ENCODE measurements at places on chromosomes 3 and 15.

GRCh38 chr3:137509354-137510045 lies 254.6 kb upstream of the SOX14 start:
- no peak for DNase-seq

DNA sequence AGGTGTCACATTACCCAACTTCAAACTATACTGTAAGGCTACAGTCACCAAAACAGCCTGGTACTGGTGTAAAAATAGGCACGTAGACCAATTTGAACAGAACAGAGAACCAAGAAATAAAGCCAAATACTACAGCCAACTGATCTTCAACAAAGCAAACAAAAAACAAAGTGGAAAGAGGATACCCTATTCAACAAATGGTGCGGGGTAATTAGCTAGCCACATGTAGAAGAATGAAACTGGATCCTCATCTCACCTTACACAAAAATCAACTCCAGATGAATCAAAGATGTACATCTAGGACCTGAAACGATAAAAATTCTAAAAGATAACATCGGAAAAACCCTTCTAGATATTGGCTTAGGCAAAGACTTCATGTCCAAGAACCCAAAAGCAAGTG lies 13.1 kb downstream of the PEAK1 start:
- no peak for DNase-seq

DNA sequence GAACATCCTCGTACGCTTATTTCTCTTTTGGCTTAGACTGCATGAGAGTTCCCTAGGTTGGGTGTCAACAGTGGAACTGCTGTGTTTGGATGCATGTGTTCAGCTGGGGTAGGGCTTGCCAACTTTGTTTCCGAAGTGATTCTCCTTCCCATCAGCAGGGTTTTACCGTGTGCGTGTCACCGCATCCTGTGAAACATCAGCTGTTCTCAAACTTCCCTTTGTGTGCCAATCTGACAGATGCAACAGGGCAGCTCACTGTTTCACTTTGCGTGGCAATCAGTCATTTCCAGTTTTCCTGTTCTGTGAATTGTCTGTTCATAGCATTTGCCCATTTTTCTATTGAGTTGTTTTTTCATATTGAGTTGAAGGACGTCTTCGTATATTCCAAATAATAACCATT lies 218.8 kb downstream of the VPS13C start:
- no peak for DNase-seq

DNA sequence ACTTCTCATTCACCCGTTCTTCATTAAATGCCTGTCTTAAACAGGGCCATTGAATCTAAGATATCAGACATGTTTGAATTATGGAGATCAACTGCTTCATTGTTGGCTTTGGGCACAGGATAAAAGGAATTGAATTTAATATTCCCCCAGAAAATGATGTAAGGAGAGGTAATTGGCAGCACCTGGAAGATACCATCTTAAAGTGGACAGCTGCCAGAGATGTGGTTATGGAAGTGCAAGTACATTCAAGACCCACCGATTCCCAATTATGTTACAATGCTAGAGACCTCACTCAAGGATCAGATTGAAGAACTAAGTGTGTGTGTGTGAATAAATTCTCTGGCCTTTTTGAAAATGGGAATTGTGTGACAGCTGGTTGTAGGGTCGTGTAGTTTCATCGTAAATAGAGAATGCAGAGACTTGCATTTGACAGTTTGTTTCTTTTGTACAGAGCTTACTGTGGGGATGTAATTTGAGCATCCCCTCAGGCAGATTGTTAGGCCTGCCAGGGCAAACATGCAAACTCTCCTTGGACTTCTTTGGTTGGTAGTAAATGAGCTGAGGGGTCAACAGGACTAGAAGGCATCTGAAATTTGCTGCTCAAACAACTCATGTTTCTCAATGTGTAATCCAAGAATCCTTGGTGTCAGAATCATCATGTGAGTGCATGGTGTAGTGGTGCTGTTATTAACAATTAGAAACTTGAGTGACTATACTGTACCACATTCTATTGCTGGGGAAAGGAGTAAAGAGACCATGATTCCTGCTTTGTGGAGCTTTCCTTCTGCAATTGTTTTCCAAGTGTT lies 359.2 kb upstream of the THRB start:
- no peak for DNase-seq

DNA sequence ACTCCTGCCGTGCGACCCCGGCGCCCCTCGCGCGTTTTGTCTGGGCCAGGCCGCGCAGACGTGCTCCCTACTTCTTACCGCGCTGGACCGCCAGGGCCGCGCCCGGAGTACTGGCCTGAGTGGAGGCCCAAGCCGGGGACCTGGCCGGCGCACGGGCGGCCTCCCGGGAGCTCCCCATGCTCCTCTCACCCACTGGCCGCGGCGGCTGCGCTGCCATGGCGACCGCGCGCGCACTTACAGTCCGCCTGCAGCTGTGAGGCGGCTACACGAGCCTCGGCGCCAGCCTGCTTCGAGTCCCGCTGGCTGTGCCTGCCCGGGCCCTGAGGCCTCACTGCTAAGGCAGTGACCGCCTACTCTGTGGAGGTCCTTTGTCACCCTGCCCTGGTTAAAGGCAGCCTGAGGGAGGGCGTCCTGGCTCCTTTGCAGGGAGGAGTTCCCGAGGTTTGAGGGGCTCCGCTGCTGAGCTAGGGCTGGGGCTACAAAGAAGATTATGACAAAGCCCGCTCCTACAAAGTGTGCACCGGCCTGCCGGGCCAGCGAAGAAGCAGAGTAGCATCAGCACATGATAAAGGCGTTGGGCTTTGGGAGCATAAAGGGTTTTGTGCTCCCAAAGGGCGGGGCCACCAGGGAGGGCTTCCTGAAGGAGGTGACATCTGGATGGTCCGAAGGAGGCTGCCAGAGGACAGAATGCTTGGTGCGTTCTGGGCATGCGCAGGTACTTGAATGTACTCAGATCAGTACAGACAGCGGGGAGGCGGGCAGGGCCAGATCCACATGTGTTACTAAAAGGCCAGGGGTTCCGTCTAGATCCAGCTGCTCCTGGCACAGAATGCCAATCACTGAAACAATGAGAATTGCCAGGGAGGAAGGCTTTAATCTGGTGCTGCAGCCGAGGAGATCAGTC lies at the start of the genes LRRC34 and LRRIQ4:
TSS of gene LRRC34 (minus strand) at position 573 of the 904 bp plus-strand sequence. CDS start at position 217, 356 bp downstream.
TSS of gene LRRIQ4 (plus strand) at position 539 of the 904 bp plus-strand sequence. CDS start 9,052 bp downstream, outside the sequence.
- DNase-seq = peak; percentile 53

- no peak for DNase-seq
Measured at GRCh38 chr3:21174461-21174860, 576.5 kb downstream of the ZNF385D start.

- no peak for DNase-seq
Measured at GRCh38 chr15:28875461-28876000, 10.2 kb upstream of the APBA2 start.

DNA sequence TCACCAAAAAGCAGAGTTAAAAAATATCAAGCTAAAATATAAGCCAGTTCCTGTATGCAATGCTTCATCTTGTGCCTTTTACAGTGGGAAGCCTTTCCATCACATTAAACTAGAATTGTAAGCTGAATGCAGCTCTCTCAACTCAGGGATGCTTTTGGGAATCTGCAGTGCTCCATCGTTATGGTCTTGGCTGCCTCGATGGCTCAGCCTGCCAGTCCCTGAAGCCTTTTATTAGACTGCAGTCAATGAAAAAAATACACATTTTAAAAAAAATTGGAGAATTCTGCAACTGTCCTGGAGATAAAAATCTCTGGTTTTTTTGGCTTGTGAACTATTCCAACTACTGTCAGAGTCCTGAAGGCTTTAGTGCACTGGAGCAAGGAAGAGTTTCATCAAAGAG lies 53.0 kb downstream of the FRMD4B start:
- DNase-seq = no peak

Measured in stimulated activated CD8-positive, alpha-beta memory T cell treated with anti-CD3 and anti-CD28 coated beads, Interleukin-12 subunit alpha, Interleukin-12 subunit beta, amount 100 ng/mL, for 1 hour (primary cell).